ENCODE measurements at places on chromosomes 16 and 17.
A peak's percentile ranks its signal among the peaks of the same experiment; 100 is the strongest.

- no peak for DNase-seq
Observed at GRCh38 chr17:78504156-78504925, 72.9 kb downstream of the DNAH17 start.

DNA sequence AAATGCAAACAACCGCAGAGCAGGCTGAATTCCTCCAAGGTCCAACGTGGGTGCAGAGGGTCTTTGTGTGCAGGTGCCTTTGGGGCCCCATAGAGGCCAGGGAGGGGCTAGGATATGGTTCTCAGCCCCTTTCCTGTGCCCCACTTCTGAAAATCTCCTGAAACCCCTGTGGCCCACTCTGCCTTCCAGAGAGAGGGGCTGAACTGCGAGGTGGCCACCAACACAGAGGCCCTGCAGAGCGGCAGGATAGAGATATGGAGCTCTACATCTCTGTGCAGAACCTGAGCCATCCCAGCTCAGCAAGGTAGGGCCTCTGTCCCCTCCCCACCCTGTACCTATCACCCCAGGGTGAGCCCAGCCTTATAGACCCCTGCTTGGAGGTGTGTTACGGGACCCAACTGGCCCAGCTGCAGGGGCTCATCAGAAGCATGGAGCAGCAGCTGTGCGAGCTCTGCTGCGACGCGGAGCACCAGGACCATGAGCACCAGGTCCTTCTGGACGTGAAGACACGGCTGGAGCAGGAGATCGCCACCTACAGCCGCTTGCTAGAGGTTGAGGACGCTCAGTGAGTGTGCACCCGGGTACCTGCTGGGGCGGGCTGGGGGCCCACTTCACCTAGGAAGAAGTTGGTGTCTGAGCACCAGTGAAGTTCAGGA, 5.5 kb downstream of the USP6 start:
- DNase-seq = no peak

GRCh38 chr17:37447641-37448040, 41.0 kb downstream of the TADA2A start:
- no peak for DNase-seq

DNA sequence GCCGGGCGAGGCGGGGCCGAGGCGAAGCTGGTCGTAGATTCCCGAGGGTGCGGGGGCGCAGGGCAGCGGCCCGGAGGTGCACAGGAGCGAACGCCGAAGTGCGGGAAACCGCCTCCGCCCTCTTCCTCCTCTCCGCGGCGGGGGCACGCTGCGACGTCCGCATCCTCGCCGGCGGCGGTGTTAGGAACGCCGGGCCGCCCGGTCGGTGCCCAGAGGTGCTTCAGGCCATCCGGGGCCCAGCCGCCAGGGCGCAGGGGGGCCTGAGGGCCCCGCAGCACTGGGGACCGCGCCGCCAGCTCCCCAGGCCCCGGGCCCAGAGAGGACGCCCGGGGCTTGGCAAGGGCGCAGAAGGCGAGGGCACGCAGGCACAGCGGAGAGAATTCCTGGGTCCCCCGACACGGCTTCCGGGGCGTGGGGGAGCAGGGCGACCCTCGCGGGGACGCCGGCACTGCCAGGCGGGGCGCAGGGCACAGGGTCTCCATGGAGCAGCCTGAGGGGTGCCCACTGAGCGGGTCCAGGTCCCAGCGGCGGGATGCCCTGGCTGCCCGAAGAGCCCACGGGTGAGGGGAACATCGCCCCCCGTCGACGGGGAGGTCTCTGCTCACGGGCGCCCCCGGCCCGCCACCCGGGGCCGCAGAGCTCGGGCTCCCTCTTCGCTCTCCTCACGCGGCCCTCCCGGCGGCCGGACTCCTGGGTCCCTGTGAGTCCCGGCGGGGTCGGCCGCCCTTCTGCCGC, 576 bp downstream of the EPOP start:
- peak; percentile 49 for DNase-seq

- DNase-seq = no peak
Observed at GRCh38 chr17:78379131-78379491, 662 bp downstream of the PGS1 start.

- DNase-seq = no peak
Observed at GRCh38 chr17:50605429-50605828, 29.3 kb upstream of the ABCC3 start.

DNA sequence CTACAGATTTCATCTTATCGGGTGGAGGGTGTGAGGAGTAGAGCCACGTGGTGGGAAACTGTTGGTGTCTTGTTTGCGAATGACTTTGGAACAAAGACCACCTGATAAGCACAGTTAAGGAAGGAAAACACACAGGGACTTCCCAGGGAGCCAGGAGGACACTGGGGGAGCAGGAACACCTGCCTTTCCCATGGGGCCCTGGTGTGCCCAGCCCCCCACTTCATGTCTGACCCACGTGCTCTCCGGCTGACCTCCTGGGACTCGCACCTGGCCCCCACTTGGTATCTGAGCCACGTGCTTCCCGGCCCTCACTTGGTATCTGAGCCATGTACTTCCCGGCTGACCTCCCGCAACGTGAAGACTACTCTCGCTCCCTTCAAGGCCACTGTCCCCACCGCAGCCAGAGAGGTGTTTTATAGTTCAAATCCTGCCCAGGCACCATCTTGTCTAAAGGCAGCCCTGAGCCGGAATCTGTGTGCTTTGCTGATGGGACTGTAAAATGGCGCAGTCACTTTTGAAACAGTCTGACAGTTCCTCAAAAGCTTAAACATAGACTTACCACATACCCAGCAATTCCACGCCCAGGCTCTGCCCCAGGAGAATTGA, 5.4 kb upstream of the CSNK1D start:
- DNase-seq = no peak

DNA sequence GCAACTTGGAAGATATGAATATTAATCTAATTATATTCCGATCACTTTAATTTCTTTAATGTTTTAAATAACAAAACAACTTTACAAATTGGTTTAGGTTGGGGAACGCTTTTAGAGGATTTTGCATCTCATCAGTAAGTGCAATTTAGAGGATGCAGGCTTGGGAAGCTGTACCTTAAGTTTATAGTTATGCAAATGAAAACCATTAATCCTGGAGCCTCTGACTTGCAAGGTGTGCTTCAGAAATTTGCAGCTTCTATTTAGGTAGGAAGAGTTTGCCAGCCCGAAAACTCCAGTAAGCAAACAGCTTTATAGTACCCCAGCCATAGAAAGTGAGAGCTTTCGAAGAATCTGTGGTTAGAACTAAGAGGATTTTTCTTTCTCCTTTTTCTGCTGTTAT, 547.0 kb downstream of the MAF start:
- no peak for DNase-seq

DNA sequence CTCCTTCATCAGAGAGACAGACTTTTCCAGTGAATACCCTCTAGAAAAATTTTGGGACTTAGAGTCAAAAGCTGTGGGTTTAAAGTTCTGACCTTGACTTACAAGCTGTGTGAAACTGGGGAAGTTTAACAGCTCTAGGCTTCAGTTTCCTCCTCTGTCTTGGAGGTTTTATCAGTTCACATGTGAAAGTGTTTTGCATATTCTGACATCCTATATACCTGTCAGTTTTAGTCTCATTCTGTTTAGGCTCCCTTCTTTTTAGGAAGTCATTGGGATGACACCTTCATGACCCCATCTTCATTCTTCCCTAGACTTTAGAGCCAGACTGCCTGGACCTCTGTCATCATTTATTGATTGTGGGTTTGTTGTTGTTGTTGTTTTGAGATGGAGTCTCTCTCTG, 44.4 kb downstream of the YPEL2 start:
- no peak for DNase-seq

GRCh38 chr17:74566132-74566753, 1.1 kb downstream of the CD300H start:
- no peak for DNase-seq

DNA sequence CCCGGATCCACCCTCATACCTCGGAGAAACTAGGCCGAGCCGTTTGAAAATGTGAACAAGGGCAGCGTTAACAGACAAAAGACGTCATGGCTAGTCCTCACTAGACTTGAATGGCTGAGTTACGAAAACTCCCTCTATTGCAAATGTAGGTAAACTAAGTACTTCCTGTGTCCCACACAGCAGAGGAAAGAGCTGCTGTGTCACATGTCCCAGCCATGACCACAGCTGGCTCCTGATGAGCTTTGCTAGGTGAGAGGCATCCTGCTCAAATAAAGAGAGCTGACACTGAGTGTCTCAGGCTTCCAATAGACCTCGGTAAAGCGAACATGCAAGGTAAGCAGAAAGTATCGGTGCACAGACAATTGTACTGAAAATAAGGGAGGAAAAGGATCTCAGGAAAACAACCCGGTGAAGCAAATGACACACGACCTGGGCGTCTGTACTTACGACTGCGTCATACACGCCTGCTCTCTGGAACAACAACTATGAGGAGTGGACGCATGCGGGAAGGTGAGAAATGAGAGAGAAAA, 26.0 kb downstream of the TMEM204 start:
- DNase-seq = no peak

- DNase-seq = no peak
Observed at GRCh38 chr17:75492555-75493168, 22.7 kb downstream of the CASKIN2 start.

DNA sequence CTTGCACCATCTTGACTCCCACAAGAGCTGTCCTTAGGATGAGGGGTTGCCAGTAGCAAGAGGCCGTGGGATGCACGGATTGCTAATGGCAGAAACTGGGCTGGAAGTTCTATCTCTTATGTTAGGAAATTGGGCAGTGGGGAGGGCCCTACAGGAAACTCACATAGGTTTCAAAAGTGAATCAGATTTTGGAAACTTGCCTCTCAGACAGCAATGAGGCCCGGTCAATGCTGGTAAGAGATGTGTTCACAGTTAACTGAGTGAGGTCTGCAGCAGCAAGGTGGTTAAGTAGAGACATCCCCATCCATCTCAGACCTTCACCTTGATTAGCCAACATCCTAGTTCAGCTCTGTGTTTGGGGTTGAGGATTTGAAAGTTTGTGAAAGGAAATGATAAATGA, 164.7 kb downstream of the ABCA8 start:
- DNase-seq = no peak

- no peak for DNase-seq
Observed at GRCh38 chr17:78883533-78884131, 19.4 kb downstream of the CEP295NL start.

DNA sequence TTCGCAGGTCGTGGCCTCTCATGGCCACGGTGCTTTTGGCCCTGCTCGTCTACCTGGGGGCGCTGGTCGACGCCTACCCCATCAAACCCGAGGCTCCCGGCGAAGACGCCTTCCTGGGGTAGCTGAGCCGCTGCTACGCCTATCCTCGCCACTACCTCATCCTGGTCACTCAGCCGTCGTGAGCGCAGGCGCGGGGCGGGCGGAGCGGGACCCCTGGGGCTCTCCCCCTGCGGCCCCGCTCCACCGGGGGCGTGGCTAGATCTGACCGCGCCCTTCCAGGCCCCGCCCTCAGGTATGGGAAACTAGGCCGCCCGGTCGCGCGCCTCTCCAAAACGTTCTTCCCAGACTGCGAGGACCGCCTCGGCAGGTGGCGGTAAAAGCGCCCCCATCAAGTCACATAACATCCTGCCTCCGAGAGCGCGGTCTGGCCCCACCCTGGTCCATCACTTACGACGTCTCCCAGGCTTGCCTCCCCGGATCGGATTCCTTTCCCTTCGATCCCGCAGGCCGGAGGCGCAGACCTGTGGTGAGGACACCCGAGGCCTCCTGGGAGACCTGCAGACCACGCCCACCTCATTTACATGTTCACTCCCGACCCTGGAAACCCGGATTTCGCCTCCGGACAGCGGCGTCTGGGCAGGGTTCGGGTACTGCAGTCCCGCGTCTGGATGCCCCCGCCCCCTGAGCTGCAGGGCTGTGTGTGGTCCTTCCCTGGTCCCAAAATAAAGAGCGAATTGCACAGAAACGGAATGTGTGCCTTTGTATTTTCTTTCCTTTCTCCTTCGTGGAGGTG, 91.5 kb upstream of the TMEM97 start:
- no peak for DNase-seq

Data from stimulated activated CD4-positive, alpha-beta T cell treated with anti-CD3 and anti-CD28 coated beads, TNF-alpha, amount 100 ng/mL, for 24 hours (primary cell).